ENCODE measurements at places on chromosomes 11 and 22.
A peak's percentile ranks its signal among the peaks of the same experiment; 100 is the strongest.

GRCh38 chr11:104338186-104338585 is 174.2 kb upstream of the PDGFD start:
- no peak for DNase-seq

DNA sequence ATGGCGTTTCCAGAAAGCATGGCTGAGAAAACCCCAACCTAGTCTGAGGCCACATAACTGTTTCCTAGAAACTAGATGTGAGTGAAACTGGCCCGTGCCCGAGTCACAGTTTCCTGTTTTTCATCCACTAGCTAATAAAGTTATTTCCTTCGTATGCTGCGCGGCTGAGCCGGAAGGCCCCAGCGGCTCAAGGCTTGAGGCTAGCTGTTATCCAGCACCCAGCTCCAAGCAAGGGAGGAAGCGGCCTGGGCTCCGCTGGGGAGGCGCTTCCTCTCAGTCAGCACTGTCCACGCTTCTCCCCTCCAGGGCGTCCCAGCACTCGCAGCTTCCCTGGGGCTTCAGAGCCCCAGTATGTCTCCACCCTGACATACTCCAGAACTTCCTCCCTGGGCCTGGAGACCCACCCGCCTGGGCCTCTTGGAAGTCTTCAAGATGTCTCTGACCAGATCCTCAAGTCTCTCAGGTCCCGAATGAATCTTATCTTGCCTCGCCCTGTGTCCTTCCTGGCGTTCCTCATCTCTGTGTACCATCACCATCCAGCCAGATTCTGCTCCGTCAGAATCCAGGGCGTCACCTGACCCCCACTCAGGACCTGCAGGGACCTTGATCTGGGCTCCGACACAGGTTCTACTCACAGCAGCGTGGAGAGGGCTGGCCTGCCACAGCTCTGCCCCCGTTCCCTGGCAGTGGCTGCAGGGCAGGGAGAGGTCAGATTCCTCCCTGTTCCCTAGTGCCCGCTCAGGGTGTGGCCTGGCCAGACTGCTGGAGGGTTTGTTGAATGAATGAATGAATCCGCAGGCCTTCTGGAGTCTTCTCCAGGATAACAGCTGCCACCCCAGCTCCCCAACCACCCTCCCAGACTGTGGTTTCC is 81.9 kb downstream of the LRRC32 start:
- no peak for DNase-seq

DNA sequence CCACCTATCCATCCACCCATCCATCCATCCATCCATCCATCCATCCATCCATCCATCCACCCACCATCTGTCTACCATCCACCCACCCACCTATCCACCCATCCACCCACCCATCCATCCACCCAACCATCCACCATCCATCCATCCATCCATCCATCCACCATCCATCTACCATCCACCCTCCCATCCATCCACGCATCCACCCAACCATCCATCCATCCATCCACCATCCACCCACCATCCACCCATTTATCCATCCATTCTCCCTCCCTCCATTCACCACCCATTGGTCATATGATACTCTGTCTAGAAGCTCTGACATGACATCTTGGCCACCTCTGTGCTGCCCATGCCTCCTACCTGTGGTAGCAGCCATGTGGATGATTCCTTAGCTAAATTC is 31.7 kb downstream of the MUC2 start:
- no peak for DNase-seq

DNA sequence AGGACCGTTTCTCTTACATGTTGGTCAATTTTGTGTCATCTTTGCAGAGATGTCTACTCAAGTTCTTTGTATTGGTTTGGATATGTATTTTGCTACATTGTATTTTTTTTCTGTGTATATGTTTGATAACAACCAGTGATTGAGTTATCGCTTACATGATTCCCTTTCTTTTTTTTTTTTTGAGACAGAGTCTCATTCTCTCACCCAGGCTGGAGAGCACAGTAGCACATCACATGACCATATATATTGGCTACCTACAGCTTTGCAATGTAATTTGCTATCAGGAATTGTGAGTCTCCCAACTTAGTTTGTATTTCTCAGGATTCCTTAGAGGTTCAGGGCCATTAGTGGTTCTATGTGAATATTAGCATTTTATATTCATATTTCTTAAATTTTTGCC is 59.5 kb downstream of the LRRC74B start:
- DNase-seq, result no peak

DNA sequence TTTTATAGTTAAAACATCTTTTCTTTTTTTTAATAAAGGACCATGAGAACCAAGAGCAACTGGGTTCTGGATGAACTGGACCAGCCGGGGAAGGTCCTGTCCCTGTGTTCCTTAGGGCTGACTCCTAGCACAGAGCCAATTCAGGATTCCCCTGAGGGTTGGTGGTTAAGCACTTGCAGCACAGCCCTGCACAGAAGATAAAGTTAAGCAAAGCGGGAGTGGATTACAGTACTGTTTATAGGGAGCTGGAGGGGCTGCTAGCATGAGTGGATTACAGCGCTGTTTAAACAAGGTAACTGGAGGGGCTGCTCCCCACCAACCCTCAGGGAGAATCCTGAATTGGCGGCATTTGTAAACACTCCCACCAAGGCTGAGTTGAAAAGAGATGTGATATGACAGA is 90.6 kb downstream of the CELSR1 start:
- no peak for DNase-seq

DNA sequence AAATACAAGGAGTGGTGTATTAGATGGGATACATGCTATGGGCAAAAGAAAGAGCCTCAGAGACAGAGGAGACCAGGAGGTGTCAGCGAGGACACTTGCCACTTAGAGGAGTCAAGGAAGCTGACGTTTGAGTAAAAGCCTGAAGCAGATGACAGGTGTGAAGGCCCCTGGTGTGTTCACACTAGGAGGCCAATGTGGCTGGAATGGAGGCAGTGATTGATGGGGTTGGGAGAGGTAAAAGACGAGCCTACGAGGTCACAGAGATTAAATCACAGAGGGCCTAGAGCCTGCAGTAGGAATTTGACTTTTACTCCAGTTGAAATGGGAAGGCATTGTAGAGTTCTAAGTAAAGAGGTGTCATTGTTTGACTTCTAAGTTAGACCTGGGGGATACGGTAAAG is 12.0 kb upstream of the GDPD5 start:
- DNase-seq, result no peak

DNA sequence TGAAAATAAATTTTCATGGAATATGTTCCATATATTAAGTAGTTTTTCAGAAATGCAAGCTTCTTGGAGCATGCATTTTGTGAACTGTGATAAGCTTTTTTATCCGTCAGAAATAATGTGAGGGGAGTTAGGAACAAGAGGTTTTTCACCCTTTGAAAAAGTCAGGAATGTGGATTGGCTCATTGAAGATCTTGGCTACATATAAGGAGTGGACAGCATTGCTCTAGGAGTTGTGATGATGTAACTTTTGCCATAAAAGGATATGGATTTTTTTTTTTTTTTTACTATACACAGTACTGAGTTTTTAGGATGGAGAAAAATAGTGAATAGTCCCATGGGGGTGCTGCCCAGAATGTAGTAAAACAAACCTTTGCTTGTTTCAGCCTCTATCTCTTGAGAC is 180.2 kb downstream of the NAV2 start:
- no peak for DNase-seq

GRCh38 chr11:122656073-122656630 is 630 bp downstream of the UBASH3B start:
- DNase-seq, result peak; percentile 52

DNA sequence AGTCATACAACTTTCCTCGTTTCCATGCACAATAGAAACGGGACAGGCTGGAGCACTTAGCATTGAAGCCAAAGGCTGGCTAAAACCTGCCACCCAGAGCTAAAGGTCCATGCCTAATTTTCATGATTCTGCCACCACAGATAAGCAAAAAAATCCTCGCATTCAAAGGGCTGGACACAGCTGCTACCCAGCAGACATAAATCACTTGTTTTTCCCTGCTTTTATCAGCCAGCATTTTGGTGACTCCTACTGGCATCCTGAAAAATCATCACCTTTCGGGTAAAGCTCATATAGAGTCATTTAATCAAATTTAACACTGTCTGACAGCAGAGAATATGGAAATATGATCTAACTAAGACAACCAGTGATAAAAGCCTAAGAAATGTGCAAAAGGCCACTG is 37.9 kb downstream of the ALG9 start:
- DNase-seq, result no peak

DNA sequence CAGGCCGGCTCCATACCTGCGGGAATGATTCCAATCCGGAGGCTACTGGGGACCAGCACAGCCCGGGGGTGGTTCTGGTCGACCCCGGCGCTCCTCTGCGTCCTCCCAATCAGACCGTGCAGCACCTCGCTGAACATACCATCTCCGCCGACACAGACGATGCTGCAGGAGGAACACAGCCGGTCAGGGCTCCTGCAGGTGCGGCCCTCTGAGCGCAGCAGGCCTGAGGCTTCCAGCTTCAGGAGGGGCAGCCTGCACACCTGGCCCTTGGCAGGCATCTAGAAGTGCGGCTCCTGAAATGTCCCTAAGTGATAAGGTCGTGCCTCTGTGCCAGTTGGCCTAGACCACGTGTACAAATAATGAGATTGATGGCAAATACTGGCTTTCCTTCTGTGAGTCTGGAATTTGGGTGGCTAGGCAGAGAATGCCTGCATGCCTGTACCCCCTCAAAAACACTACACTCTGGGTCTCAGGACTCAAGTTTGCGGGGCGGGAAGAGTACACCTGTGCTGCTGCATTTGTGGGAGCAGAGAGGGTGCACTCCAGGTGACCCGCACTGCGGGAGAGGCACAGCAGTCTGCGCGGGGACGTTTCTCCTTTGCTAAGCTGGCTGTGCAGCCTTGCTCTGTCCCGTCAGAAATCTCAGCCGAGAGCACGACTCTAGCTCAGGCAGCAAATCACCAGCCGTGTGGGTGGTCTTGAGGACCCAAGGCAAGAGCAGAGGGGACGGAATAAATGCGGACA is 30.1 kb downstream of the CERK start:
- no peak for DNase-seq

DNA sequence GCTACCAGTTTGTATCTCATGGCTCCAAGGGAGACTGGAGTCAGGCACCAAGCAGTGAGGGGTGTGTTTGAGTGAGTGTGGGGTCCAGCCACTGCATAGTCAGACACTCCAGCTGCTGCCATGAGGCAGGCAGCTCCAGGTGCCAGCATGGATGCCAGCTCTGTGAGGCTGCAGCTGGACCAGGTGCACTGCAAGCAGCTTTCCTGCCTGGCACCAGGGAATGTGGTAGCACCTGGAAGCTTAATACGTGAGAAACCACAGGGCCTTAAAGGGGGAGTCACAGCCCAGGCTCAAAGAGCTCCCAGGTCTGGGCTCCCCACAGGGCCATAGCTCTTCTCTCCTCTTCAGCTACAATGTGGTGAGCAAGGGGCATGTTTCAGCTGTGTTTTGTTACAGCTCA is 817.8 kb upstream of the LUZP2 start:
- DNase-seq, result no peak

DNA sequence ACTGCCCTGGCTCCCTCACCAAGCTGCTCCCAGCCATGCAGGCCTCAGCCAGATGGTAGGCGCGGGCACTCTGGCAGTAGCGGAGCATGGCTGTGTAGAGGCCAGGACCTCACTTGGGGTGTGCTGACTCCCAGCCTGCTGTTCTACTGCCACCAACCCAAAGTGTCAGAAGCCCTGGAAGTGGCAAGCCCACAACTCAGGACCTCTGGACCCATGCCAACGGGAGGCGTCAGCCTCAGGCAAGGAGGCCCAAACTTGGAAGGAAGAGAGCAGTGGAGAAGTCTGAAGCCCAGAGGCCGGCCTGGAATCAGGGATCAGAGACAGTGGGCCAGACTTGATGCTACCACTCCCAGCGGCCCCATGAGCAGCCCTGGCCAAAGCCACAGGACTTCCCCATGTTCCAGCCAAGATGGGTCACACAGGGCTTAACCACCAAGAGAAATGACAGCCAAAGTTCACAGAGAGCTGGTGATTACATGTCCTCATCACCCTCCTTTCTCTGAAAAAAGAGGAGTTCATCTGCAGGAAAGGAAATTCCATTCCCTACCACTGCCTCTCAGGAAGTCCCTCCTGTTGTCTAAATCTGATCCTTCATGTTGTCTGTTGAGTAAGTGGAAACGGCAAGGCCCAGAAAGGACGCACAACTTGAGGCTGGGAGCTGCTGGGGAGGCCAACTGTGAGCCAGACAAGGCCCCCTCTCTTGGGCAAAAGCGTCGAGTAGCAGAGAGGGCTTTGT is 4.4 kb downstream of the ARRB1 start:
- DNase-seq, result no peak

GRCh38 chr11:64230171-64230984 is at the start of gene DNAJC4:
TSS of gene DNAJC4 (plus strand) at chr11:64230548. CDS start at chr11:64230855, 307 bp downstream.
- DNase-seq, result peak; percentile 79

GRCh38 chr22:44731357-44731970 is 20.9 kb upstream of the ARHGAP8 start:
- no peak for DNase-seq

DNA sequence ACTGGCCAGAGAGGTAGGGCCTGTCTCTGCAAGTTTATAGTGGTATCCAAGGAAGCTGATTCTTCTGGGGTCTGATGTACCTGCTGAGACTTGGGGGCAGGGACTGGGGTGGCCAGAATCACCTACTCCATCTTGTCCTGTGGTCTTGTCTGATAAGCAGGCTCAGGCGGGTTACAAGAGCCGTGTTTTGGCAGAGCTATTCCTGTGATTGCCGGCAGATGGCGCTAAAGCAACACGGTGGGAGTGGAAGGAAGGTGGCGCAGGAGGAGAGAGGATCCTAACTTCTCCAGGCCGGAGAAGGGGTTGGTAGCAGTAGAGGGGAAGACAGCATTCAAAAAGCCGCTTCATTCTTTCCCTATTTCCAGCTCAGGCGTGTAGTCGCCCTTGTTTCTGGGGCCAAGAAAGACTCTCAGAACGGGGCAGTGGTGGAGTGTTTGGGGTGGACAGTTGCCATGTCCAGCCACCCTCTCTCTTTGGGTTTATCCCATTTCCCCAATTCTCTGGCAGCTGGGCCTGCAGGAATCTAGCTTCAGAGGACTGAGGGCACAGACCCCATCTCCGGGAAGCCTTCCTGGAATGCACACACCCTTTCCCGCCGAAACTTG is 15.1 kb downstream of the CHRM1 start:
- peak; percentile 40 for DNase-seq

- DNase-seq, result no peak
Observed at GRCh38 chr11:79471071-79471844, 30.4 kb upstream of the TENM4 start.

- DNase-seq, result no peak
Observed at GRCh38 chr11:72844356-72844755, 30.1 kb downstream of the ATG16L2 start.

GRCh38 chr22:37289156-37289735 is 6.9 kb downstream of the CYTH4 start:
- DNase-seq, result no peak

- DNase-seq, result peak; percentile 23
Observed at GRCh38 chr22:43060183-43060582, 29.0 kb downstream of the TTLL1 start.

DNA sequence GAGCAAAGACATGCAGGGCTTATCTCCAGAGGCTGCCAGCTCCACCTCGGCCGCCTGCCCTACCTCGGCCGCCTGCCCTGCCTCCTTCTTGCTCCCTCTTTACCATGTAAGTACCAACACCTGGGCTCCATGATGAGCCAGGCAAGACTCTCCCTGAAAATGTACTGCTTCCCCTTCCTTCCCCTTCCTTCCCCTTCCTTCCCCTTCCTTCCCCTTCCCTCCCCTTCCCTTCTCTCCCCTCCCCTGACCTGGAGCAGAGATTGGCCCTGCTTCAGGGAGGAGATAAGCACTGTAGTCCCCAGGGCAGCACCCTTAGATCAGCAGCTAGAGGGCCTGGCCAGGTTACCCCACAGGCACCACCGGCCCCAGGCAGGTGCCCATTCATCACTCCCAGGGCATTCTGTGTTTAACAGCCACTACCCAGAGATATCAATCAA is 25.4 kb upstream of the ADORA2A start:
- DNase-seq, result no peak

GRCh38 chr11:64021757-64022093 is 14.0 kb upstream of the FLRT1 start:
- no peak for DNase-seq

Measured in activated naive CD4-positive, alpha-beta T cell (primary cell).